HepG2 (cell line): ENCODE measurements at places on chromosomes 7 and 10. TPM values are rescaled to one million over a fixed set of nuclear protein-coding genes. Genes with fewer than 3 reads are reported as not detected.

DNA sequence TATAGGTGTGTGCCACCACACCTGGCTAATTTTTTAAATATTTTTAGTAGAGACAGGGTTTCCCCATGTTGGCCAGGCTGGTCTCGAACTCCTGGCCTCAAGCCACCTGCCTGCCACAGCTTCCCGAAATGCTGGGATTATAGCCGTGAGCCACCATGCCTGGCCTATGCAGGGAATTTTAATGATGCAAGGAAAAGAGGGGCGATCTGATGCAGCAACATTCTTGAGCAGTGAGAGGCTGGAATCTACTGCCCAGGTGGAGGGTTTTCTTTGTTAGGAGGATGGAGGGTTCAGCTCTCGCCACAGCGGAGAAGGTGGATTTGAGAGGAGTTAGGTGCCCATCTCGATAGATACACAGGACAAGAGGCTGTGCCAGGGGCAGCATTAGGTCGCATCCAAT is 332.3 kb downstream of the GATA3 start:
- DNase-seq, result no peak

DNA sequence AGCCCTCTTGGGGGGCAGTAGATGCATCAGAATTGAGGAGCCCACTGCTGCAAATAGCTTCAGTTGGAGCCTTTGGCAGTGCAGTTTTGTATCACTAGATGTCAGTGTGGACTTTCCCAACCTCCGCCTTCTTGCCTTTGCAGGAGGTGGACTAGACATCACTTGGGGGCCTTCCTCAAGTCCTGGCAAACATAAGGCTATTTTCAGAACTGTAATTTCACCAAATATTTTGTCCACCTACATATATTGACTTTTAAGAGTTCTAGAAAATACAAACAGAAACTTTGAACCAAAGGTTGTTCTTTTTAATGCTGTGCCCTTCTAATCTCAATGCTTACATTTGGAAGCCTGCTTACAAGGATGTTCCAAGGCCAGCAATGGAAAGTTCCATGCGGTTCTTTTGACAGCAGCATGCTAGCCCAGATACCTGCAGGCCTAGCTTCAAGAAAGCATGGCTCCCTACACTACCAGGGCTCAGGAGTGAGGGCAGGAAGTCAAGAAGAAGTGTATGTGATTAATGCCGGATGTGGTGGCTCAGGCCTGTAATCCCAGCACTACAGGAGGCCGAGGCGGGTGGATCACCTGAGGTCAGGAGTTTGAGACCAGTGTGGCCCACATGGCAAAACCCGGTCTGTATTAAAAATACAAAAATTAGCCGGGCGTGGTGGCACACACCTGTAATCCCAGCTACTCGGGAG is 8.0 kb upstream of the ZNRF2 start:
- peak; percentile 67 for DNase-seq

PPIA gene
- 2,268 and 3,314 TPM in 2 replicates for total RNA-seq

FAM25G gene
- total RNA-seq, result not detected in 2 replicates
